Stimulated activated CD8-positive, alpha-beta memory T cell treated with anti-CD3 and anti-CD28 coated beads, Interleukin-12 subunit alpha, Interleukin-12 subunit beta, amount 100 ng/mL, for 1 hour (primary cell): ENCODE measurements at places on chromosomes 13 and 19.

GRCh38 chr13:57877601-57878000, 246.1 kb downstream of the PCDH17 start:
- no peak for DNase-seq

DNA sequence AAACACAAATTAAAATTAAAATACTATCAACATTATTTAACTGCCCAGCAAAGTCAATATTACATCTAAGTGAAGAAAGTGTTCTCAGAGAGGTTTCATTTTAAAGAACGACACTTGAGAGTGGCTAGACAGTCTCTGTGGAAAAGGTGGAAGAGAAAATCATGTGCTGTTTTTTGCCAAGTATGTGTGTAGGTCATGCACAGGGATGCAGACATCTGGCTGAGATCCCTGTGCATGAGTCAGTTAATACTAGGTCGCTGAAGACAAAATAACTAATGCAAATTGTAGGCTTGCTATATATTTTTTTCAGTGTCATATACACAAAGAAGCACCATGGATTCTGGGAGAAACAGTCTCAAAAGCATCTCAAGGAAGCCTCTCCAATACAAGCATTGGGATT, 44.3 kb upstream of the ENOX1 start:
- no peak for DNase-seq

DNA sequence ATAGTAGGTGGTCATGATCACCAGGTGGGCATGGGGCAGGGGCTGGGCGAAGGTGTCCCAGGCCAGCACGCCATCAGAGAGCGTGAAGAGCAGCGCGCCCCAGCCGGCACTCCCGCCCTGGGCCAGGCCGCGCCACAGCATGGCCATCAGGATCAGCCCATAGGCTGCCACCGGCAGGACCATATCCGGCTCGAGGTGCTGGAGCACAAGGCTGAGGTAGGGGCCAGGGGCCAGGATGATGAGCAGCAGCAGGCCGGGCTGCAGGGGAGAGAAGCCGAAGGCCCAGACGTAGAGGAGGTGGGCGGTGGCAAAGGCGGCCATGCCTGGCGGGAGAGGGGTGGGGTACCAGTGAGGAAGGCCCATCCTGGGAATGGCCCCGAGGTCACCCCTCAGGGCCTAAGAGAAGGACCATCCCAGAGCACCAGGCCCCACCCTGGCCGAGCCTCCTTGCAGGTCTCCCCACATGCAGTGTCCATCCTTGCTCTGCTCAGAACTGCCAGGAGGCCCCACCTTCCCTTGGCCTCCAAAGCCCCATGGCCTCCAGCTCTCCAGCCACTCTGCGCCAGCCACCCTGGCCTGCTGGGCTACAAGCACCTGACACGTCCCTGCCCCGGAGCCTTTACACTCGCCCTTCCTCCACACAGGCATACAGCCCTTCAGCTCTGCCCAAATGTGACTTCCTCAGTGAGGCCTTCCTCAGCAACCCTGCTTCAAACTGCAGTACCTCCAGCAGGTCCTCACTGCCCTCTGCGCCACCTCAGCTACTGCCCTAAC, 1.1 kb downstream of the TMEM86B start:
- no peak for DNase-seq

GRCh38 chr13:44165889-44166496, 207.6 kb upstream of the SERP2 start:
- no peak for DNase-seq

DNA sequence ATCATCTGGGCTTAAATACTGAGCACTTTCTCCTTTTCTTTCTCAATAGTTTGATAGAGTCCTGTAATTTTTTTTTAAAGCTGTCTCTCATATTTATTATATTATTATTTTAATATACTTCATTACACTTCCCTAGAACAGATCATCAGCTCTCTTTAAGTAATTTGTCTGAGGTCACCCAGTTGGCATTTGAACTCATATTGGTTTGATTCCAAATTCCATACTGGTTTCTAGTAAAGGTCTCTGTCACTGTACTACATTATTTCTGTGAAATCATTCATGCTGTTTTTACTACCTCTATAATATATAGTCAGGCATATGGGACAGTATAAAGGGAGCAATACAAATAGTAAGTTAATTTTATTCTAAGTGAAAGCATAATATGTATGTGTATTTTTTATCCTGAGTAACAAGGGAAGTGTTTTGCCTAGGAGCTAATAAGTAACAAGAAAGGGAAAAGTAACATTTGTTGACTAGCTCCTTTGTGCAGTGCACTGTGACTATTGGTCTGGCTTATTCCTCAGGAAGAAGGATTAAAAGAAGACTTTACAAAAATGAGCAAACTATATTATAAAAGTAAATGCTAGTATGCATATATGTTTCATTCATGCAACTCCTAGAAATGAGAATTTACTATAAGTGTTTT, 14.3 kb downstream of the LPAR6 start:
- DNase-seq, result no peak

GRCh38 chr19:32201636-32202051, 143.8 kb upstream of the ZNF507 start:
- no peak for DNase-seq
